H7 (cell line): ENCODE measurements at places on chromosomes 7 and 10.

- no peak for DNase-seq
Observed at GRCh38 chr10:101451261-101451660, 97.3 kb downstream of the BTRC start.

DNA sequence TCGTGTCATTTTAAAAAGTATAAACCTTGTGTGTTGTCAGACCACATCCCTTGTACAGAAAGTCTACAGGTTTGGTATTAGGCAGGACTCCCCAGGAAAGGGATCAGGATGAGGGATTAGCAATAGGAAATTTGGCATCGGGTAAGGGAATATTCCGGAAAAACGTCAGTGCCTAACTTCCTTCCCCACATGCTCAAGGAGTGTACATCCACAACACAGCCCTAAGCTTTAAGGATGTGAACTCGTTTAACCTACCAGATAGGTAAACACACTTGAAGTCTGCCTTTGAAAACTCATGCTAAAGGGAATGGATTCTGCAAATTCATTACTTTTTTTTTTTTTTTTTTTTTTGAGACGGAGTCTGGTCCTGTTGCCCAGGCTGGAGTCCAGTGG lies 194.9 kb downstream of the SKIDA1 start:
- DNase-seq = no peak

DNA sequence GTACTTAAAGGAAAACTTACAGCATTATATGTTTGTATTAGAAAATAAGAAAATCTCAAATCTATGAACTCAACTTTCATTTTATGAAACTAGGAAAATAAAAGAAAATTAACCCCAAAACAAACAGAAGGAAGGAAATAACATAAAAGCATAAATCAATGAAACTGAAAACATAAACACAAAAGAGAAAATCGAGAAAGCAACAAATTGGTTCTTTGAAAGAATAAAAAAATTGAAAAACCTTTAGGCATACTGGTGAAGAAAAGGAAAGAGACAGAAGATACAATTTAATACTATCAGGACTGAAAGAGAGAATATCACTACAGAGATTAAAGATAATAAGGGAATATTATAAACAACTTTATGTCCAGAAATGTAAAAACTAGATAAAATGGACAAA lies 21.2 kb downstream of the PRTFDC1 start:
- DNase-seq = no peak

DNA sequence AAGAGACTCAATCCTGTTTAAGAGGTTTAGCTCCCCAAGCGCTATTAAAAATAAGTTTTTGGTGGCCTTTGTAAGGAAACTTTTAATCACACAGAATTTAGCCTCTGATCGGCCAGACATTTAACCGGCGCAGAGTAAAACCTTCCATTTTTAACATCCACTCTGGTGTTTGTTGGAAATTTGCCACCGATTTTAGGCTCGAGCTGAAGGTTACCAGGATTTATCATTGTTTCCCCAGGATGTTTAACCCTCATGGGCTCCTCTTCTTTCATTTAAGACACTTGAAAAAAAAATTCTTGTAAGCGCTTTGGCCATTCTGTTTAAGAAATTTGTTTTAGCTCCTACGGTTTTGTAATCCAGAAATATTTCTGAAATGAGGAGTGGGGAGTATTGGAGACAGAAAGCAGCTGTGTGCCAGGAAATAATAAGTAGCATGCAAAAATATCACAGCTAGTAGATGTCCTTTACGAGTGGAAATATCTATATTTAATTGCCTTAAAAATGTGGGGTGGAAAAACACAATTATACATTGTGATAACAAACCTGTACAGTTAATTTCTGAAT lies 3.4 kb downstream of the NEUROD6 start:
- no peak for DNase-seq

GRCh38 chr7:36291387-36292316 lies 98.0 kb upstream of the ANLN start:
- DNase-seq = peak; percentile 87

GRCh38 chr10:59577984-59578383 lies 131.7 kb downstream of the SLC16A9 start:
- DNase-seq = no peak

GRCh38 chr10:74190494-74190893 lies 39.5 kb downstream of the ADK start:
- DNase-seq = no peak

- DNase-seq = no peak
Observed at GRCh38 chr7:112350585-112350984, 99.7 kb upstream of the IFRD1 start.

- peak; percentile 55 for DNase-seq
Observed at GRCh38 chr10:12358863-12359564, 9.7 kb downstream of the CAMK1D start.

GRCh38 chr7:29479301-29480200 lies 84.1 kb upstream of the PRR15 start:
- no peak for DNase-seq

- no peak for DNase-seq
Observed at GRCh38 chr10:61847640-61848039, 53.9 kb upstream of the ARID5B start.

DNA sequence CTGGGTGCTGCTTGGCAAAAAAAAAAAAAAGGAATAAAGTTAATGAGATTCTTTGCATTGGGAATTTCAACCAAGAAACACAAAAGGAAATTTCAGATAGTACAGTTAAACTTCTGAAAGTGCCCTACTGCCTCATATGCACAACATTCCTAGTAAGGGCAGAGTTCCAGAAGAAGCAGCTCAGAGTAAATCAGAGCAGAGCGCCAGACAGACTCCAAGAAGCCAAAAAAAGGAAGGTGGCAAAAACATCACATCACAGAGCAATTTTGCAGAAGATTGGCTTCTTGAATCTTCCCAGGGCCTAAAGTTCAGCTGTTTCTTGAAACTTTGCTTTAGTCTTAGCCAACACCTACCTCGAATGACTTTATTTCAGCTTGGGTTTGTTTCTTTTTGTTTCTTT lies 544.1 kb downstream of the XPNPEP1 start:
- no peak for DNase-seq

DNA sequence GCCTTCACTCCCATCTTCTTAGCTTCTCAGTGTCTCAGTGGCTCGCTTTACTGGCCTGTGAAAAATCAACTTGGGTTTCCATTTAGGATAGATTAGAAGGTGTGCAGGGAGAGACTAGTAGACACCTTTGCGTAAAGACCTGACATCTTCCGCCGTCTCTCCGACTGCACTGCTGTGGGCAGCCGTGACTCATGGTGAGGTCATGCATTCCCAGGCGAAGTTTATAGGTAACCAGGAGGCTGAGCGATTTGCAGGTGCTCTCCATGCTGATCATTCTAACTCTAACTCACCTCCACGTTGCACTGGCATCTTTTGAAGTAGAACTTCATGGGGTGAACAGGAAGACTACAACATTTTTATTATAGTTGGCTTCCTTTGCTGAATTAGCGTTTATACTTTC lies 68.0 kb upstream of the ZNF438 start:
- DNase-seq = no peak

GRCh38 chr7:116851175-116851574 lies 11.2 kb upstream of the CAPZA2 start:
- DNase-seq = no peak

- DNase-seq = peak; percentile 98
Observed at GRCh38 chr10:132448248-132448731, 51.3 kb downstream of the PWWP2B start.

GRCh38 chr7:131363719-131364118 lies 36.0 kb downstream of the MKLN1 start:
- DNase-seq = no peak

DNA sequence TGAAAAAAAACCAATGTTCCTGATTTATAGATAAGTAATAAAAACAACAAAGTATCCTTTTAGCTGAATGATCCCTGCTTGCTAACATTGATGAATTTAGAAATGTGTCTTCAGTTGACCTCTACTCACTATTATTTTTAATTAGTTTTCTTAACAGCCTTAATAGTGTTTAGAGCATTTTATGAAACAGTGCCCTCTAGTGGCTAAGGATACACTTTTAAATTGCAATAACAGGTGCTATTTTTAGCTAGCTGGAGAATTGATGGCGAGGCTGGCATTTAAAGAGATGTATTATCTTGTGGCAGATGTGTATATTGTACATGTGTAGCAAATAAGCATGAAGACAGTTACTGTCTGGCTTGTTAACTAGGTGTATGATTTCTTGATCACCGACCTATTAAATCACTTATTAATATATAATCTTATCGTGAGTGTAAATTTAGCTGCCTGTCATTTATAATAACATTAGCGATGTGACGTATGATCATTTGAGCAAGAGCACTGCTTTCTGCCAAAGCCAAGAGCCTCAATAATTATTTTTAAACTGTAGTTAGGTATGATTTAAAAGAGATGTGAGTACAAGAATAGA lies 451.9 kb downstream of the DPP6 start:
- DNase-seq = no peak

- peak; percentile 91 for DNase-seq
Observed at GRCh38 chr10:72061491-72061890, 26.9 kb downstream of the SPOCK2 start.

GRCh38 chr7:24869572-24869971 lies 110.4 kb downstream of the OSBPL3 start:
- DNase-seq = no peak

DNA sequence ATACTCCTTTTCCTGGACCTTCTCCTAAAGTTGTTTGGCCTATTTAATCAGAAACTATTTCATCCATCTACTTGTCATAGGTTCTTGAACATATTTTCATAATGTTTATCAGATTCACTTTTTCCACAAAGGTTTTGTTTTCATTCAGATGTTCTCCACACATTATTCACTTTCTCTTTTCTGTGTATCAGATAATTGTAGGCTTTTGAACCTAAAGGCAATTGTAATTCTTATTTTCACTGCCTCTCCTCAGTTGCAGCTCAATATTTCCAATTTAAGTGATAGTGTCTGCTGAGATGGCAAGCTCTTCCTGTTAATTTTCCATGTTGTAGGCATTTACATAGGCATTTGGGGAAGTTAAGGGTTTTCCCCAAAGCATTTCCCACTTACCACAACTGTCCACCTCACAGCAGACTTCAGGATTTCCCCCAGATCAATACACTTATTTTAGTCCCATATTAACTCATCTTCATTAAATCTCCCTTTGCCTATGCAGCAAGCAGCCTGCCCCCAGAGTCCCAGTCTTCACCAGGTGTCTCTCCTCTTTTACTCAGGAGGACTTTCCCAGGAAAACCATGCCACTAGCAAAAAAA lies 12.3 kb upstream of the IKZF1 start:
- no peak for DNase-seq

- DNase-seq = peak; percentile 52
Observed at GRCh38 chr10:121579656-121580055, 18.6 kb downstream of the FGFR2 start.

DNA sequence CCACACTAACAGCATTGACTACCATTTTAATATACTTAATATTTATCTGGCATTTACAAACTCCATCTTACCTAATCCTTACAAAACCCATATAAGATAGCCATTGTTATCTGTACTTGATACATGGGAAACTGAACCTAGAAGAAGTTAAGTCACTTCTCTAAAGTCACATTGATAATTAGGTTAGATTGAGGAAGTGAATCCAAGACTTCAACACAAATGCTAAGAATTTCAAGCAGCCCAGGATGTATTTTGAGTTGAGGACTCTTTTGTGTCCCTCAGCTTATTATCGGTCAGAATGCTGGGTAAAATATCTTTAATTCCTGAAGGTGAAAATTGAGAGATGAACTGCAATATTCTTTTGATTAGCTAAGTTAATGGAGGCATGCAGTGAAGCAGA lies 465.5 kb downstream of the PHTF2 start:
- no peak for DNase-seq

DNA sequence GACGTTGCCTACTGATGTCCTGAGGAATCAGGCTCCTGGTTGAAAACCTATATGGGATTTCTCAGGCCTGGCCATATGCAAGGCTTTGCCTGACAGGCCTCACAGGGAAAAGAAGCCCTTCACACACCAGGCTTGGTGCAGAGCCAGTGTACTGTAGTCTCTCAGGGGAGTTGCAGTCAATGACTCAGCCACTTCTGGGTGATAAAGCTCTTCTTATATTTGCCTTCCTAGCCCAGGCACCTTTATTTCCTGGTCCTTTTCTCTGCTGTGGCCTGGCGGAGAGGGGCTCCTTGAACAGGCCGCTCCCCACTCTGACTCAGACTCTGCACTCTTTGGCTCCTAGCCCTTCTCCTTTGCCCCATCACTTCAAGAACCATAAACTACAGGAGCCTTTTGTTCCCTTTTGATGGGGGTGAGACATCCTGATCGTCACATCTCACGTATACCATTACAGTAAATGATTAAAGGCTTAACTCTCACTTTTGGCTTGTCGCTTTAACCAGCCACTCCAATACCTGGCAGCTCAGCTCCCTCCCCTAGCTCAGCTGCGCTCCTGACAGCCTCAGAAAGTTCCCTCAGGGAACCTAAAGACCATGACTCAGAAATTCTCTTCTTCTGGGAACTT lies 33.5 kb downstream of the DPY19L1 start:
- DNase-seq = no peak

GRCh38 chr7:144632724-144633123 lies 203.1 kb downstream of the TPK1 start:
- no peak for DNase-seq

DNA sequence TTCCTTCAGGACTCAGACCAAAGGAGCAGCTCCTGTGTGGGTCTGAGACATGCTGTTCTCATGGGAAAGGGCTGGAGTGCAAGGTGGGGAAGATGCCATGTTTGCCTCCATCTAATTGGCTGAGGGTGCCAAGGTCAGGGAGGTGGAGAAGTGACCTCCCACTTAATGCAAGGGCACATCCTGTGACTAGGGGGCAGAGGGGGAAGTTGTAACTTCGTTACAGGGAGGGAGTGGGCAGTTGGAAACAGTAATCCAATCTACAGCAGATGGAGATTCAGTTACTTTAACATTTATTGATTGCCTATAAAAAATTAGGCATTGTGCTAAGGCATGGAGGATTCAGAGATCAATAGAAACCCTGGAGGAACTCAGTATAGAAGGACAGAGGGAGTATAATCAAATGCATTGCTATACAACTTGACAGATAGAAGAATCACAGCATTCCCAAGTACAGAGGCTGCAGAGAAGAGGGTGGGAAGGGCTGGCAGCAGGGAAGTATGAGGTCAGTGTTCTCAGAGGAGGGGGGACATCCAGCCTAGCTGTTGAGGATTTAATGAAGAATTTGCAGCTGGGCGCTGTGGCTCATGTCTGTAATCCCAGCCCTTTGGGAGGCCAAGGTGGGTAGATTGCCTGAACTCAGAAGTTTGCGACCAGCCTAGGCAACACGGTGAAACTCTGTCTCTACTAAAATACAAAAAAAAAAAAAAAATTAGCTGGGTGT lies 75.9 kb downstream of the CCNY start:
- DNase-seq = no peak
